Body of pancreas (tissue), 4 donors: ENCODE measurements at places on chromosomes 13 and 19. TPM values are rescaled to one million over a fixed set of nuclear protein-coding genes. Genes with fewer than 3 reads are reported as not detected.
A peak's percentile ranks its signal among the peaks of the same experiment; 100 is the strongest.

Gene PRODH2
- total RNA-seq, result 0.99 TPM

Gene ERF
- 10.6 TPM for total RNA-seq

Gene CLDND2
- total RNA-seq, result not detected

Gene KIR2DL3
- not detected for total RNA-seq

Gene ZNF653
- total RNA-seq, result 22.1 TPM

Gene CGB8
- not detected for total RNA-seq

Gene CYP2S1
- 6.7 TPM for total RNA-seq

Gene C1QTNF9
- total RNA-seq, result 4.3 TPM

Gene SPACA4
- total RNA-seq, result not detected

Gene RGCC
- 112 TPM for total RNA-seq

Gene SMIM17
- total RNA-seq, result not detected

Gene ZNF575
- not detected for total RNA-seq

DNA sequence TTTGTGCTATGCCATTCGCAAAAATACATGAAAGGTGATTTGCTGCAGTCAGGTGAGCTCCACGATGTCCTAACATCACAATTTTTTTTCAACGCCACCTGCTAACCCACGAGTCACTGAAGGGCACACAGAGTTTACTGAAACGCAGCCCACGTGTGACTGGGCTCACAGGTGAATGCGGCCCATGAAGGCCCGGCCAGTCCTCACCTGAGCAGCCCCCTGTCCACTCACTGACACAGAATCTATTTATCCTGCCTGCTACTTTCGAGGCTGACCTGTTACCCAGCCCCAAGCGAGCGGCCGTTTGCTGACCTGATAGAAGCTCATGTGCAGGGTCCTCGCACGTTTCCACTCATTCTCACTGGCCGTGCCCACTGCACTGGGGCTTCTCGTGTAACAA lies 121.9 kb upstream of the SOX1 start:
- no peaks in the 10 kb centered on the region for H3K4me1 ChIP-seq
- no peaks in the 10 kb centered on the region for H3K36me3 ChIP-seq
- no peak overlapping the region for H3K4me3 ChIP-seq
- DNase-seq, result no peak

GRCh38 chr19:17802137-17802858 lies 7.4 kb downstream of the B3GNT3 start:
- DNase-seq, result no peak
- H3K27me3 ChIP-seq, result no peaks in the 10 kb centered on the region
- no peaks in the 10 kb centered on the region for H3K36me3 ChIP-seq
- H3K4me3 ChIP-seq, result no peak overlapping the region
- no peak overlapping the region for H3K27ac ChIP-seq
- H3K4me1 ChIP-seq, result peaks cover 9% of the 10 kb centered on the region

DNA sequence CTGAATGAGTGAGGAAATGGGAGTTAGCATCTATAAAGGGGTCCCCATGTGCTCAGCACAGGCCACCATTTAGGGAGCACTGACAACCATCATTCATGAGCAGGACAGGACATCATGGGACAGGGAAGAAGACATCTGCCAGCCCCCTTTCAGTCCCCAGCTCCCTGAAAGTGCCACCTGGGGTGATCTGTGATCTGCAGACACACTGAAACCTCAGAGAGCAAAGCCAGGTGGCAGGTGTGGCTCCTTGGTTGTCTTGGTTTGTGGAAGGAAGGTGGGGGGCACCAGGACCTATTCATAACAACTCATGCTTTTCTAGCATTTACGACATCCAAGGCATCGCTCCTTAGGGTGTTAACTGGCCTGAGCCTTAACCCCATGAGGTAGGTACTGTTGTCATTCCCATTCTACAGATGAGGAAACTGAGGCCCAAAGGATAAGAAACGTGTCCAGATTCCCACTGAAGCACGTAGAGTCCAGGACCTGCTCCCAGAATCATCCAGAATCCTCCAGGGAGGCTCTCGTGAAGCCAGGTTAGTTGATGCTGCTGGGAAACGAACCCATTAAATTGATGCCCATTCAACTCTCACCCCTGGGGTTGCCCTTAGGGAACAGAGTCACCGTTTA lies 5.8 kb downstream of the KDELR1 start:
- peaks cover 12% of the 10 kb centered on the region for H3K4me1 ChIP-seq
- peaks cover 27% of the 10 kb centered on the region for H3K36me3 ChIP-seq
- H3K27me3 ChIP-seq, result no peaks in the 10 kb centered on the region
- no peak for DNase-seq
- H3K27ac ChIP-seq, result no peak overlapping the region

GRCh38 chr13:47218611-47219010 lies 321.8 kb upstream of the HTR2A start:
- no peak overlapping the region for H3K4me3 ChIP-seq
- H3K27me3 ChIP-seq, result no peaks in the 10 kb centered on the region
- H3K27ac ChIP-seq, result no peak overlapping the region
- no peak for DNase-seq

DNA sequence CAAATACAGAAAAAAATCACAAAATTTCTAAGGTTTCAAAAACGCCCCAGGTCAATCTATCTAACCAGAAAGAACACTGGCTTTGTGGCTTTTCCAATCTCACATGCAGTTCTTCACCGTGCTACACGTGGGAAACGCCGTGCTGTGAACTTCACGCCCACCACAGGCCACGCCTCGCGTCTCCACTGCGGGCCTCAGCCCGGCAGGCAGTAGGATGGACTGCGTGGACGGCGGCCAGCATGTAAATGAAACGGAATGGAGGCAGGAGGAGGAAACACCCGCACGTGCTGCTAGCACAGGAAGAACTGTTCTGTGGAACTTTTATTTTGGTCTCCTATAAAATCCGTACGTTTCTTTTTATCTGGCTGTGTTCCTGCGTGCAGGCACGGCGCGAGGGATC lies 23.8 kb downstream of the ZNF787 start:
- H3K27me3 ChIP-seq, result no peaks in the 10 kb centered on the region
- no peaks in the 10 kb centered on the region for H3K4me1 ChIP-seq
- no peak overlapping the region for H3K4me3 ChIP-seq
- H3K36me3 ChIP-seq, result peaks cover 7% of the 10 kb centered on the region

DNA sequence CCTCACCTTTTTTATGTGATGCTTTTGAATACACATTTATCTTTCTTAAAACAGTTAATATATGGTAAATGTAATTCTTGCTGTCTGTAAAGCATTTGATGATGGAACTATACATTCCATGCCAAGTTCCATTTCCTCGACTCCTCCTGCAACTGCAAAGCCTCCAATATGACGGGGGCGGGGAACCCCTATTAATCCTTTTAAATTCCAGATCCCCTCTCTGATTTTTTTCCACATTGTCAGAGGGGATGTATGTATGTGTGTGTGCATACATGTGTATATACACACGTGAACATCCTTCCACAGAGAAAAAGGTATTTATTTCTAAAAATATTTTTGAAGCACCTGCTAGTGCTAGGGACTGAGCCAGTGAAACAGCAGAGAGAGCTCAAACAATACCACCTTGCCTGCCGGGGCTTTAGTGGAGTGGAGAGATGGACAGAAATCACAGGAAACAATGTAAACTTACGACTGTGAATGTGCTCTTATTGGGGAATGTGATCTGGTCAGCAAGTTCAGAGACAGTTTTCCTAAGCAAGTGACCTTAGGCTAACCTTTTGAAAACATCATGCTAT lies 25.3 kb upstream of the MAB21L1 start:
- no peak overlapping the region for H3K27ac ChIP-seq
- H3K4me1 ChIP-seq, result no peaks in the 10 kb centered on the region
- H3K27me3 ChIP-seq, result no peaks in the 10 kb centered on the region
- no peaks in the 10 kb centered on the region for H3K36me3 ChIP-seq

- no peaks in the 10 kb centered on the region for H3K4me1 ChIP-seq
- H3K4me3 ChIP-seq, result no peak overlapping the region
- no peaks in the 10 kb centered on the region for H3K36me3 ChIP-seq
- H3K27me3 ChIP-seq, result no peaks in the 10 kb centered on the region
Observed at GRCh38 chr13:71021825-71022422, 845.1 kb downstream of the DACH1 start.

DNA sequence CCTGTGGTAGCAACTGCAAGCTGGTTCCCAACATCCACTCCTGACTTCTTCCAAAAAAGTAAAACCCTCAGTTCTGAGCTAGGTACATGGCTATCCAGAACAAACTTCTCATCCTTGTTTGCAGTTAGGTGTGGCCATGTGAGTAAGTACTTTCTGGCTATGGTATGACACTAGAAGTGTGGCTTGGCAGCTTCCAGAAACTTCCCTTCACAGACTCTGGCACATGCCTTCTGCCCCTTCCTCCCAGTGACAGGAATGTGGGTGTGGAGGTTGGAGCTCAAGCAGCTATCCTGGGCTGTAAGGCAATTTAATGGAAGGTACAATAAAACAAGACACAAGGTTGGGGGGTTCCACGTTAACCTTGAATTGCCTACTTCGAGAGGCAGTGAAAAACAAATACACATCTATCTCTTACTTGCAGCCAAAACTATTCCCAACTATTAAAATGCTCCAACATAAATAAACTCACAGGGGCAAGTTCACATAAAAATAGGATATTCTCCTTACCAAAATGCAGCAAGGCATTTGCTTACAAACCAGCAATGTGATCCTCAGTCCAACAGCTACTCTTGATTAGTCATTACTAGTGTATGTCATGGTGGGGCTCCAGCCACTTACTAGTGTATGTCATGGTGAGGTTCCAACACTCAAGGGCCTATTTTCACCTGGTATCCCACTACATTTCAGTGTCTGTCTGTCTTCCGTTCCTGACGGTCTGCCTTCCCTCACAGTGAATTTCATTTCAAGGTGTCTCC lies 3.1 kb downstream of the SMG9 start:
- peaks cover 18% of the 10 kb centered on the region for H3K4me1 ChIP-seq
- H3K36me3 ChIP-seq, result peaks cover 14% of the 10 kb centered on the region
- no peaks in the 10 kb centered on the region for H3K27me3 ChIP-seq
- H3K27ac ChIP-seq, result no peak overlapping the region
- no peak overlapping the region for H3K4me3 ChIP-seq

- H3K4me3 ChIP-seq, result no peak overlapping the region
- H3K36me3 ChIP-seq, result no peaks in the 10 kb centered on the region
- H3K4me1 ChIP-seq, result no peaks in the 10 kb centered on the region
- no peak overlapping the region for H3K27ac ChIP-seq
- DNase-seq, result no peak
Observed at GRCh38 chr13:74205313-74205690, 71.1 kb upstream of the KLF12 start.

- no peaks in the 10 kb centered on the region for H3K36me3 ChIP-seq
- H3K4me1 ChIP-seq, result no peaks in the 10 kb centered on the region
- H3K27ac ChIP-seq, result no peak overlapping the region
- no peaks in the 10 kb centered on the region for H3K27me3 ChIP-seq
- H3K4me3 ChIP-seq, result no peak overlapping the region
Observed at GRCh38 chr13:47865883-47866282, 135.2 kb downstream of the SUCLA2 start.

GRCh38 chr13:73857106-73857505 lies 277.1 kb downstream of the KLF12 start:
- no peak for DNase-seq
- H3K27me3 ChIP-seq, result no peaks in the 10 kb centered on the region
- no peak overlapping the region for H3K27ac ChIP-seq
- H3K4me3 ChIP-seq, result no peak overlapping the region
- no peaks in the 10 kb centered on the region for H3K4me1 ChIP-seq

GRCh38 chr19:32097620-32098019 lies 247.8 kb upstream of the ZNF507 start:
- H3K27me3 ChIP-seq, result no peaks in the 10 kb centered on the region
- DNase-seq, result no peak
- no peak overlapping the region for H3K4me3 ChIP-seq
- H3K36me3 ChIP-seq, result no peaks in the 10 kb centered on the region

- DNase-seq, result no peak
- H3K27ac ChIP-seq, result no peak overlapping the region
- no peak overlapping the region for H3K4me3 ChIP-seq
- H3K4me1 ChIP-seq, result no peaks in the 10 kb centered on the region
- no peaks in the 10 kb centered on the region for H3K36me3 ChIP-seq
Observed at GRCh38 chr13:101868585-101869469, 416.4 kb downstream of the ITGBL1 start.

- H3K27ac ChIP-seq, result no peak overlapping the region
- DNase-seq, result no peak
- H3K4me3 ChIP-seq, result no peak overlapping the region
- no peaks in the 10 kb centered on the region for H3K36me3 ChIP-seq
- peaks cover 38% of the 10 kb centered on the region for H3K4me1 ChIP-seq
Observed at GRCh38 chr19:2252797-2253105, 3.5 kb downstream of the JSRP1 start.

DNA sequence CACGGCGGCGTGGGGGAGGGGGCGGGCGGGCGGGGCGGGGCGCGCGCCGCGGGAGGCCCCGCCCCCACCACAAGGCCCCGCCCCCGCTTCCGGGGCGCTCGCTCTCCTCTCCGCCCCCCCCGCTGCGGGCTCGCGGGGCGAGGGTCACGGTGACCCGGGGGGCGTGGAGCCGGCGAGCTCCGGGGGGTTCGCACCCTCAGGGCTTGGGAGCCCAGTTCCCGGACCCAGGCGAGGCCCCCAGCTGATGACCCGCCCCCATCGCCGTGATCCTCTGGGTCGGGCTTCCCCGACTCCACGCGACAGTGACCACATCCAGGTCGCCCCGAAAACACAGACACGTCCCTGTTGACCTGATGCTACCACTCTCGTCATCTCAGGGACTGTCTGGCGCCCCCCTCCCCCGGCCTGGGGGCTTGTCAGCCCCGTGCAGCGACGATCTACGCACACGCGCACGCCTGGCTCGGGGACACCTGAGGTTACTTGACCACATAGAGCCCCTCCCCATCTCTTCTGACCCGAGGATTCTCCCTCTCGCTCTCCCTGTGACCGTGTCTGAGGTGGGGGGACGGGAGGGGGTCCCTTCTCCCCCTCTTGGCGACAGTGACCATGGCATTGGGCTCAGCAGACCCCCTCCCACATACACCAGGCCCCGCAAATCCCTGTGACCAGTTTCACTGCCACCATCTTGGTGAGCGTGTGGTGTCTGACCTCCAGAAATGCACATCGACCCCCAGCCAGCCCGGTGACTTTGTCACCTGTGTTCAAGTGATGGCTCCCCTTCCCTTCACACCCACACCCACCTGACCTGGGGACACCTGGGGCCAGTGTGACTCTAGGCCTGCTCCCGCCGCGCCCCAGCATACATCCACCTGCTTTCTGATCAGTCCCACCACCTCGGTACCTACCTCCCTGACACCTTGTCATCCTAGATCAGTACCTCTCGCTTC lies 670 bp downstream of the MAP2K7 start:
- H3K4me1 ChIP-seq, result peaks cover 53% of the 10 kb centered on the region
- no peaks in the 10 kb centered on the region for H3K36me3 ChIP-seq
- H3K27me3 ChIP-seq, result no peaks in the 10 kb centered on the region
- H3K27ac ChIP-seq, result peak overlapping the region; percentile 86

- H3K4me1 ChIP-seq, result peaks cover 17% of the 10 kb centered on the region
- DNase-seq, result peak; percentile 81
- no peak overlapping the region for H3K27ac ChIP-seq
- no peaks in the 10 kb centered on the region for H3K27me3 ChIP-seq
- no peaks in the 10 kb centered on the region for H3K36me3 ChIP-seq
Observed at GRCh38 chr13:108155185-108156106, 59.9 kb downstream of the LIG4 start.
